Spleen (tissue), 13 donors: ENCODE measurements at places on chromosomes 1 and 21. TPM values are rescaled to one million over a fixed set of nuclear protein-coding genes. Genes with fewer than 3 reads are reported as not detected.
A peak's percentile ranks its signal among the peaks of the same experiment; 100 is the strongest.

- peaks cover 11% of the 10 kb centered on the region for H3K4me1 ChIP-seq
- no peak for DNase-seq
- H3K4me3 ChIP-seq, result no peak overlapping the region
- peaks cover 13% of the 10 kb centered on the region for H3K36me3 ChIP-seq
- H3K27ac ChIP-seq, result no peak overlapping the region
These were observed 20.0 kb downstream of the IL6R start for GRCh38 chr1:154425172-154425571.

The UBL4B gene
- total RNA-seq, result not detected

The RAD54L gene
- 2.9 TPM for total RNA-seq

The CLCNKA gene
- total RNA-seq, result 0.22 TPM

The MINDY1 gene
- 51.1 TPM for total RNA-seq

DNA sequence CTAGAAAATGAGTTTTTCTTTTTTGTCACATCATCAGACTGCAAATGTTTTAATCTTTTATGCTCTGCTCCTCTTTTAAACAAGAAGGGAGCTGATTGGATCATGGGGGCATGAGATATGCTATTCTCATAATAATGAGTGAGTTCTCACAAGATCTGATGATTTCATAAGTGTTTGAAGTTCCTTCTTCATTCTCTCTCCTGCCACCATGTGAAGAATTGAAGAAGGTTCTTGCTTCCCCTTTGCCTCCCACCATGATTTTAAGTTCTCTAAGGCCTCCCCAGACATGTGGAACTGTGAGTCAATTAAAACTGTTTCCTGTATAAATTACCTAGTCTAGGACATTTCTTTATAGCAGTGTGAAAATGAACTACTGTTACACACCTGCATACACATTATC lies 218.2 kb downstream of the NRIP1 start:
- no peak overlapping the region for H3K4me3 ChIP-seq
- no peaks in the 10 kb centered on the region for H3K36me3 ChIP-seq
- DNase-seq, result no peak
- H3K27ac ChIP-seq, result no peak overlapping the region

- no peaks in the 10 kb centered on the region for H3K27me3 ChIP-seq
- no peak for DNase-seq
- peak overlapping the region; percentile 81 for H3K27ac ChIP-seq
- peak overlapping the region; percentile 37 for H3K4me3 ChIP-seq
- no peaks in the 10 kb centered on the region for H3K36me3 ChIP-seq
- H3K4me1 ChIP-seq, result peaks cover 7% of the 10 kb centered on the region
These were observed 279.1 kb upstream of the C1orf105 start for GRCh38 chr1:172141341-172141881.

The C1orf21 gene
- total RNA-seq, result 46.0 TPM

The TMEM222 gene
- total RNA-seq, result 31.6 TPM

GRCh38 chr1:71377886-71378285 lies 297.1 kb upstream of the ZRANB2 start:
- H3K36me3 ChIP-seq, result no peaks in the 10 kb centered on the region
- no peak for DNase-seq
- no peaks in the 10 kb centered on the region for H3K27me3 ChIP-seq
- H3K4me1 ChIP-seq, result no peaks in the 10 kb centered on the region
- H3K4me3 ChIP-seq, result no peak overlapping the region

DNA sequence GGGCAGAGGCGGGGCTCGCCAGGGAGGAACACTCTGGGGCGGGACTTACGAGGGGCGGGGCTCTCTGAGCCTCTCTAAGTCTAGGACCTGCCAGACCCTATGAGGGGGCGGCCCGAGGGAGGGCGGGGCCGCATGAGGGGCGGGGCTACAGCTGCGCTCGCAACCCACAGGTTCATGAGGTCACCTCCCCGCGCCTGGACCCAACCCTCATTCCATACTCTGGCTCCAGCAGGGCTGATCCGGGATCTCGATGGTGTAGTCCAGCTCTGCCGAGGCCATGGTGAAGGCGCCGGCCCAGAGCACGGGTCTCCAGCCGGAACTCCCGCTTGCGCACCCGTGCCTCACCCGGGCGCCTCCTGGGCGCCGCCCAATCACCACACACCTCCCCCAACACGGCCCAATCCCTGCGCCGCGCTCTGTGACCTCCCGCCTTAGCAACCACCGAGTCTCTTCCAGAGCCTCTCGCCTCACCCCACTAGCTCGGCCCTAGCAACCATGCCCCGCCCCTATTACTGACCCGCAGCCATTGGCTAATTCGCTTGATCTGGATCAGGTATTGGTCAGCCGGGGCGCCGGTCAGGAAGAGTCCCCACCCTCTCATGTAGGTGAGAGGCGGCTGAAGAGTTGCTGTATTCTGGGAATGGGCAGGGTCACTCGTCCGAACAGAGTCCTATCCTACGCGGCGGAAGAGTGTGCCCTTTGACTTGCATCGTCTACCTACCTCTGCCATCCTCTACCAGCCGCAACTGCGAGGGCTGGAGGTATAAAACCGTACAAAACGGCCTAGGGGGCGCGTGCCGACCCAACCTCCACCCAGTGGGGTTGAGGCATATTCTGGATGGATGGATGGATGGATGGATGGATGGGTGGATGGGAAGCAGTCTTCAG lies at the start of the genes ARMH1 and TMEM53:
ARMH1 (plus strand) TSS at position 602 of the 888 bp plus-strand sequence. CDS start 14,984 bp downstream, outside the sequence.
TMEM53 (minus strand) TSS at position 369 of the 888 bp plus-strand sequence; CDS start at position 279, 90 bp downstream.
- no peaks in the 10 kb centered on the region for H3K36me3 ChIP-seq
- H3K27ac ChIP-seq, result peak within 1 kb of the TSS; percentile 92
- H3K27me3 ChIP-seq, result no peaks in the 10 kb centered on the region
- H3K4me3 ChIP-seq, result peak within 1 kb of the TSS; percentile 56
- peak; percentile 100 for DNase-seq

DNA sequence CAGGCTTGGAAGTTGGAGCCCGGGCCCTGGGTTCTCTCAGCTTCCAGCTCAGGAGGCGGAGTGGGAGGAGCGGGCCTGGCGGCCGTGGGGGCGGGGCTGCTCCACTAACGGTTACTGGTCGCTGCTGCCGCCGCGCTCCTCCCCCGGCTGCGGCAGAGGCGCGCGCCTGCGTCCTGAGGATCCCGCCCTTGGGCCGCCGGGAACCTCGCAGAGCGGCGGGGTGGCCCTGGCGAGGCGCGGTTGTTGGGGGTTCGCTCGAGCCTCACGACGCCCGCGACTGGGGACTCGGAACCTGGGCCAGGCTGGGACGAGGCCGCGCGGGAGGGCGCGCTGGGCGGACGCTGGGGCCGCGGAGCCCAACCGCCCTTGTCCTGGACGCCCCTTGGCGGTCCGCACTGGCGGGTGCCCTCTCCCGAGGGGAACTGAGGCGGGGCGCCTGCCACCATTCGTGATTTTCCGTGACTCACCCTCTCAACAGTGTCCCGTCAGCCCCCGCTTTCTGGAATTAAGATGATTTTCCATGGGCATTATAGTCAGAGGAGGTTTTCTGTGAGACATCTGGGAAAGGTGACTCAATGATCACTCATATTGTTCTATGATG lies 34.1 kb downstream of the OR2G3 start:
- H3K4me3 ChIP-seq, result peak overlapping the region; percentile 26
- peak; percentile 93 for DNase-seq
- H3K27ac ChIP-seq, result peak overlapping the region; percentile 69
- H3K4me1 ChIP-seq, result no peaks in the 10 kb centered on the region
- no peaks in the 10 kb centered on the region for H3K36me3 ChIP-seq

GRCh38 chr1:154342836-154343472 lies 17.6 kb downstream of the ATP8B2 start:
- H3K4me3 ChIP-seq, result peak overlapping the region; percentile 25
- H3K36me3 ChIP-seq, result peaks cover 100% of the 10 kb centered on the region
- no peaks in the 10 kb centered on the region for H3K27me3 ChIP-seq
- peak; percentile 91 for DNase-seq
- peak overlapping the region; percentile 64 for H3K27ac ChIP-seq

GRCh38 chr1:43671193-43671592 lies 21.2 kb downstream of the KDM4A start:
- no peaks in the 10 kb centered on the region for H3K27me3 ChIP-seq
- H3K4me3 ChIP-seq, result no peak overlapping the region
- no peaks in the 10 kb centered on the region for H3K4me1 ChIP-seq
- H3K27ac ChIP-seq, result no peak overlapping the region
- H3K36me3 ChIP-seq, result peaks cover 95% of the 10 kb centered on the region

- H3K36me3 ChIP-seq, result no peaks in the 10 kb centered on the region
- H3K27ac ChIP-seq, result no peak overlapping the region
- no peaks in the 10 kb centered on the region for H3K27me3 ChIP-seq
- no peaks in the 10 kb centered on the region for H3K4me1 ChIP-seq
- no peak overlapping the region for H3K4me3 ChIP-seq
- DNase-seq, result no peak
These were observed 330.5 kb upstream of the KAZN start for GRCh38 chr1:14267991-14268390.

The SAMSN1 gene
- total RNA-seq, result 79.2 TPM

GRCh38 chr1:17465228-17465627 lies 25.8 kb upstream of the RCC2 start:
- H3K27me3 ChIP-seq, result no peaks in the 10 kb centered on the region
- no peak overlapping the region for H3K27ac ChIP-seq
- no peak for DNase-seq
- no peaks in the 10 kb centered on the region for H3K4me1 ChIP-seq
- no peak overlapping the region for H3K4me3 ChIP-seq
- no peaks in the 10 kb centered on the region for H3K36me3 ChIP-seq

The FMO1 gene
- total RNA-seq, result not detected

DNA sequence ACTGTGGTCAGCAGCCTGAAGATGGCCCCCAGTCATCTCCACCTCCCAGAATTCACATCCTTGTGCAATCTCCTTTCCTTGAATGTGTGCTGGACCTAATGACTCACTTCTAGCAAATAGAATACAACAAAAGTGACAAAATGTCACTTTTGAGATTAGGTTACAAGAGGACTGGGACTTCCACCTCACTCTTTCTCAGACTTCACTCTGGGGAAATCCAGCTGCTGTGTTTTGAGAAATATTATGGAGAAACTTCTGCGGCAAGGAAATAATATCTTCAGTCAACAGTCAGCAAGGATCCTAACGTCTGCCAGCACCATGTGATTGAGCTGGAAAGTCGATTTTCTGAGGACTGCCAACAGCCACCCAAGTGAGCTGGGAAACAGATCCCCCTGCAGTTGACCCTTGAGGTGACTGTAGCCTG lies 70.5 kb upstream of the GADD45A start:
- H3K36me3 ChIP-seq, result no peaks in the 10 kb centered on the region
- H3K4me1 ChIP-seq, result no peaks in the 10 kb centered on the region
- no peak overlapping the region for H3K4me3 ChIP-seq
- DNase-seq, result no peak

GRCh38 chr21:38626306-38626705 lies 128.0 kb upstream of the ERG start:
- no peaks in the 10 kb centered on the region for H3K4me1 ChIP-seq
- H3K27me3 ChIP-seq, result no peaks in the 10 kb centered on the region
- no peaks in the 10 kb centered on the region for H3K36me3 ChIP-seq
- H3K27ac ChIP-seq, result no peak overlapping the region

- H3K4me3 ChIP-seq, result no peak overlapping the region
- no peaks in the 10 kb centered on the region for H3K4me1 ChIP-seq
- no peak overlapping the region for H3K27ac ChIP-seq
- DNase-seq, result no peak
- no peaks in the 10 kb centered on the region for H3K27me3 ChIP-seq
These were observed 13.0 kb upstream of the SLC35A3 start for GRCh38 chr1:99956755-99957154.

The DIRAS3 gene
- 1.6 TPM for total RNA-seq

The C1orf198 gene
- 21.3 TPM for total RNA-seq

- H3K27ac ChIP-seq, result no peak overlapping the region
- no peaks in the 10 kb centered on the region for H3K36me3 ChIP-seq
- no peak overlapping the region for H3K4me3 ChIP-seq
- DNase-seq, result no peak
- H3K27me3 ChIP-seq, result no peaks in the 10 kb centered on the region
These were observed 98.0 kb upstream of the C1orf105 start for GRCh38 chr1:172322219-172323061.

- no peak overlapping the region for H3K27ac ChIP-seq
- no peaks in the 10 kb centered on the region for H3K27me3 ChIP-seq
- H3K36me3 ChIP-seq, result peaks cover 6% of the 10 kb centered on the region
- no peak overlapping the region for H3K4me3 ChIP-seq
These were observed 11.0 kb downstream of the ICMT start for GRCh38 chr1:6224718-6225117.

DNA sequence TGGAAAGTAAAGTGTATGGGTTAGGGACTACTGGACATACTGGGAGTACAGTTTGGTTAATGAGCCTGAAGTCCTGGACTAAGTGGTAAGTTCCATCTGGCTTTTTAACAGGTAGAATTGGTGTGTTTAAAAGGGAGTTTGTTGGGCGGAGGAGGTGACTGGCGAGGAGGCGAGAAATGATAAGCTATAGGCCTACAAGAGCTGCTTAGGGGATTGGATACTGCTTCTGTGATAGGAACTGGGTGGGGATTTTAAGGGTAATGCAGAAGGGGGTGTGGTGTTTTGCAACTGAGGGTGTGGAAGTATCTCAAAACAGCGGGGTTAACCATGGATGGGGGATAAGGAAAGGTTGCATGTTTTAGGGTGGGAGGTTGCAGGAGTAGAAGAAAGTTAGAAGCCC lies 3.5 kb downstream of the ERVH48-1 start:
- no peaks in the 10 kb centered on the region for H3K27me3 ChIP-seq
- no peak for DNase-seq
- H3K4me3 ChIP-seq, result no peak overlapping the region
- no peak overlapping the region for H3K27ac ChIP-seq
- H3K36me3 ChIP-seq, result no peaks in the 10 kb centered on the region
- H3K4me1 ChIP-seq, result peaks cover 10% of the 10 kb centered on the region

The PDC gene
- total RNA-seq, result not detected

- DNase-seq, result no peak
- no peak overlapping the region for H3K4me3 ChIP-seq
- no peak overlapping the region for H3K27ac ChIP-seq
- H3K27me3 ChIP-seq, result no peaks in the 10 kb centered on the region
- H3K4me1 ChIP-seq, result no peaks in the 10 kb centered on the region
These were observed 284.1 kb downstream of the HHIPL2 start for GRCh38 chr1:222263791-222264190.

The RORC gene
- 4.1 TPM for total RNA-seq

- H3K27me3 ChIP-seq, result peaks cover 7% of the 10 kb centered on the region
- H3K4me3 ChIP-seq, result peak overlapping the region; percentile 48
- peaks cover 5% of the 10 kb centered on the region for H3K4me1 ChIP-seq
- DNase-seq, result peak; percentile 89
- peak overlapping the region; percentile 85 for H3K27ac ChIP-seq
These were observed 229.7 kb upstream of the TMEM51 start for GRCh38 chr1:14923727-14924452.

DNA sequence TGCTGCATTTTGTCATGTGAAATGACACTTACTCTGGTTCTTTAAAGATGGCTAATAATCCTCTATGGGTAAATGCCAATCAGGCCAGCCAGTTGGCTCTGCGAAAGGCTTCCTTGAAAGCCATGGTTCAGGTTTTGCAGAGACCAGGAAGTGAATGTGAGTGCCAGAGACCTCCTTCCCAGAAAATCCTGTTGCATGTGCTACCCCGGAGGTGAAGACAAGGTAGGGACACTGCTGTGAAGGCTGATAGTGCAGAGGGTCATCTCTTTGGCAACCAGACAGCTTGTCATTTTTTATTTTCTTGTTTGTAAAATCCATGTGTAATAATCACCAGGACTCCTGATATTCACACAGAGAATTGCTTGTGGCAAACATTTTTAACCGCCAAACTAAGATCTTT lies 18.7 kb downstream of the LRRC8D start:
- DNase-seq, result no peak
- no peak overlapping the region for H3K4me3 ChIP-seq
- H3K36me3 ChIP-seq, result no peaks in the 10 kb centered on the region
- peaks cover 75% of the 10 kb centered on the region for H3K4me1 ChIP-seq
- no peaks in the 10 kb centered on the region for H3K27me3 ChIP-seq

- H3K27me3 ChIP-seq, result no peaks in the 10 kb centered on the region
- no peak for DNase-seq
- peaks cover 9% of the 10 kb centered on the region for H3K4me1 ChIP-seq
- H3K36me3 ChIP-seq, result no peaks in the 10 kb centered on the region
These were observed 30.5 kb downstream of the COL18A1 start for GRCh38 chr21:45435405-45435981.

- H3K27me3 ChIP-seq, result no peaks in the 10 kb centered on the region
- no peak overlapping the region for H3K27ac ChIP-seq
- no peaks in the 10 kb centered on the region for H3K4me1 ChIP-seq
- no peak for DNase-seq
- no peaks in the 10 kb centered on the region for H3K36me3 ChIP-seq
These were observed 41.6 kb downstream of the ABL2 start for GRCh38 chr1:179187735-179188471.

The CASQ1 gene
- total RNA-seq, result not detected
